Cardiac muscle cell (in vitro differentiated cells and primary cell): ENCODE measurements at places on chromosomes 4 and X.

- no peak for DNase-seq
These were observed 152.2 kb downstream of the CBLL2 start for GRCh38 chrX:22424919-22425318.

GRCh38 chr4:13396161-13396560 lies 88.0 kb downstream of the RAB28 start:
- DNase-seq, result no peak

DNA sequence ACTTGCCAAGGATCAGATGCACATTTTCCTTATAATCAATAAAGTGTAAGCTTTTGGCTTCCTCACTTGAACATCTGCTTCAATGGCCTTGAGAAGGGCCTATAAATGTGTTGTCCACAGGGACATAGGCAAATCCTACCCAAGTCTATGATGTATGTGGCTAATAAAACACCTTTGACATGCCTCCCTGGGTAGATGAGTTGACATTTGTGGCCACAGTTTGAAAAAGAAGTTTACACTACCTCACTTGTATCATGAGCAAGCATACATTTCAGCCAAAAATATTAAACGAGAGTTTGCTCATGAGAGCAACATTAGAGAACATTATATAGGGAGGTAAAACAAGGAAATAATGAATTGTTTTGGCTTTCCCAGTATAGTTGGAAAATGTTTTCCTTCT lies 1067.7 kb downstream of the C4orf33 start:
- DNase-seq, result no peak

- no peak for DNase-seq
These were observed 313.3 kb upstream of the NOCT start for GRCh38 chr4:138702190-138702824.
